Ecto neural progenitor cell (in vitro differentiated cells): ENCODE measurements at places on chromosomes 5 and 9.

DNA sequence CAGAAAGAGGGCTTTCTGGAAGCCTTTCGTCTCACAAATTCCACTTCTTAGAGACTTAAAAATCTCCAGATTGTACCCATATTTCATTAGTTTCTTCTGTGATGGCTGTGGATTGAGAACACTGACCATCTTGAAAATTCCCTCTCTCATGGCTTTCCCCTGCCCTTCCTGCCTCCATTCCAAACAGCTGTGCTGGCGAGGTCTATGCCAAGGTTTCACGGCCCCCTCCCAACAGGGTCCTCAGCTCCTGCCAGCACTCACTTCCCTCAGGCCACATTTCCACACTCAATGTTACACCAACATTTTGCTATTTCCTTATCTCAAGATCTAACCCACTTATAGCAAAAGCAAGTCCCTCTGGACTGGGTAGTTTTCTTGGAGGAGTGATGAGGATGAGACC, 40.3 kb upstream of the EQTN start:
- DNase-seq, result no peak

DNA sequence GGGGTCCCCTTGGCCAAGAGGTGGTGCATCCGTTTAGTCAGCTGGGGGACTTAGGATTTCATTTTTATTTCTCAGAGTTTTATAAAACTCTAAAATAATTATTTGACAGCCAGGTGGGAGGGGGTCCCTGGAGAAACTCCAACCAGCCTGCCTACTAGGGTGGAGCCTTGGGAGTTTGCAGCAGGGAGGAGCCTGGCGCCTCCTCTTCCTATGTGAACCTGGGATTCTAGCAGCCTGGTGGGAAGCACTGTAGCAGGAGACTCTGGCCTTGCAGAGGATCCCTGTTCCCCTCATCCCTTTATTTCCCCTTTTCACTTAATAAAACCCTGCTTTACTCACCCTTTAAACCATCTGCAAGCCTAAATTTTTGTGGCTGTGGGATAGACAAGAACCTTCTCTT, 50.8 kb downstream of the FXN start:
- DNase-seq, result no peak

GRCh38 chr5:144308174-144308573, 137.5 kb downstream of the KCTD16 start:
- DNase-seq, result no peak

DNA sequence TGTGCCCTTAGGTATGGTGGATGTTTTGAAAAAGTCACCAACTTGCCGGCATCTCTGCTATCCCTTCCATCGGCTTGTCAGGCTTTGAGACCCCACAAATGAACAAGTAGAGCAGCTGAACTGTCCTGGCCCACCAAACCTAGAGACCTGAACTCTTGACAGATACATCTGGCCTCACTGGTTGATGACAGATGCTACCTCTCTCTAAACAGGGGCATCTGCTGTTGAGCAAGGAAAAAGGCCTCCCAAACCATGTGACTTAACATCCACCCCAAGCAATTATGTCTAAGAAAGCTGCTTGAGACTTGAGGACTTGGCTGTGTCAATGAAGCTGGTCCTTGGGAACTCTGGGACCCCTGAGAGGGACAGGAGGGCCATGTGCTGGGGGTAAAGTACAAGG, 2.3 kb downstream of the CCNI2 start:
- no peak for DNase-seq

DNA sequence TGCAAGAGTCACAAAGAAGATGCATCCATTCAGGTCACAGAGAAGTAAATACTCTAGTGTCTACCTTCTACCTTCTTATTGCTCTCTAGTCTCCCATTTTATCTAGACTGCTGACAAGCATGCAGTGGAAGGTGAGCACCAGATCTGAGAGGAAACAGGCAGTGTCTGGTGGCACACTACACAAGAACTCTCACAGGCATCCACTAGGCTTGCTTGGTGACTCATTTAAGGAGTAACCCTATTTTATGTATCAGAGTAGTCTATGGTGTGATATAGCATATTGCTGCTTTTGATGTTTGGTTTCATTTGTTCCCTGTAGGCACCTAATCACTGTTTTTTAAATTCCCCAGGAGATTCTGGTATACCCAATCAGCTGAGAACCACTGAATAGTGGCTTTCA, 1.6 kb upstream of the THBS4 start:
- no peak for DNase-seq

DNA sequence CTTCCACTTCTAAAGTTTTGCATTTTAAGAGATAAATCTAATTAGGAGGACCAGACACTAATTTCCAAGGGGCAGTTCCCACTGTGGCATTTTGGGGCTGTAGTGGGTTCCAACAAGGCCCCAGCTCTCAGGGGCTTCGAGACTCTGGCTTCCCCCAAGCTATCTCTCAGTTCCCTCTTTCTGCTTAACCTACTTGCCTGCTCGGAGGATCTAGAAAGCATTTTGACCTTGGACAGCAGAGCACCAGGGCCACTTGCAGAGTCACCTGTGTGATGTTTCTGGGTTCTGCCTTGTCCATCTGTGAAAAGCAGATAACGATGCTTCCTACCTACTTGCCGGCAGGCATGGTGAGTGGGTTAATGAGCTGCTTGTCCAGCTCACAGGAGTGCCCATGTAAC, 175.4 kb downstream of the MED10 start:
- no peak for DNase-seq

GRCh38 chr9:137685741-137686420, 67.1 kb downstream of the EHMT1 start:
- no peak for DNase-seq

GRCh38 chr5:179267671-179268083, 77.6 kb downstream of the ADAMTS2 start:
- no peak for DNase-seq

DNA sequence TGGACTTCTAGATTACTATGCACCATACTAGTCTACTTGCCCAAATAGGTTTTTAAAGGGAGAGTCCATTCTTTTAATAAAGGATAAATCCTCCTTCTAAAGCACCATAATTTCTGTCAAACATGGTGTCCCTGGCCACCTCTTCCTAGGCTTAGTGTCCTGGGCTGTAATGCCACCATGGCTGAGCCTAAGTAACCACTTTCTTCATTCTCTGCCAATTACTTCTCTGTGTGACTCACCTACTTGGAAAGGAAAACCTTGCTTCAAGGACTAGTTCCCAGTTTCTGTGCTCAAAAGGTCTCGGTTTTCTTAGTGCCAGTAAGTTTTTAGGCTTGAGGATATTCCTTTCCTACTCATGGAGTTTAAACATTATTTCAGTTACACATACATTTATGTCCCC, 273.4 kb downstream of the DENND1A start:
- no peak for DNase-seq

DNA sequence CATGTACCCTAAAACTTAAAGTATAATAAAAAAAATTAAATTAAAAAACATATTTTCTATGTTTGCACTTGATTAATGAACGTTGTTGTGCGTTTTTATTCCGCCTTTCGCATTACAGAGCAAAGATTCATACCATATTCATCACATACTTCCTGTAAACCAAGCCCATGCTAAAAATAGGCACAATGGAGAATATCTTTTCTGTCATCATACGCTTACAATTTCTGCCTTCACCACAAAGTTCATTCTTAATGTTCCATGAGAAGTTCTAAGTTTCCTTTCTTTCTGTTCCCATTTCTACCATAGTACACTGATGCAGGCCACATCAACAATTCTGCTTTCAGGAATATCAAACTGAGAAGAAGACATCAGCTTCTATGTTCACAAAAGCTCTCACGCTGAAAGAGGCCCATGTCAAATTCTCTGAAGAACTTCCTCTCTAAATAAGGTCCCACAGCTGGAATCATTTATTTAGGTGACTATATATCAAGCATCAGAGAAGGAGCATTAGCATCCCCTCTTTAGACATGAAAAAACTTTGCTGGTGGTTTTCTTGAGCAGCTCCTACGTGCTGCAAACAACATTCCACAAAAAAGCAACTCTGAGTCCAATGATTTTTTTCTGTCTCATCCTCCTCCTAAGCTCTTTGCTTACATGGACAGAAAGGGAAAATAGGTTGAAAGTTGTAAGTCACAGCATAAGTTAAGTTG, 456.4 kb downstream of the CDH10 start:
- DNase-seq, result no peak

GRCh38 chr5:13740471-13740870, 204.0 kb downstream of the DNAH5 start:
- no peak for DNase-seq
